Activated CD4-positive, alpha-beta T cell treated with anti-CD3 and anti-CD28 coated beads for 36 hours (primary cell): ENCODE measurements at places on chromosomes 3 and 15. TPM values are rescaled to one million over a fixed set of nuclear protein-coding genes. Genes with fewer than 3 reads are reported as not detected.

CCNB2 gene
- total RNA-seq: 75.3 TPM

TMIE gene
- 1.5 TPM for total RNA-seq

MME gene
- total RNA-seq: 0.23 TPM

OR5K2 gene
- total RNA-seq: not detected

CLDN16 gene
- not detected for total RNA-seq

CCR4 gene
- total RNA-seq: 62.2 TPM

DZIP1L gene
- not detected for total RNA-seq

CDCP1 gene
- 5.8 TPM for total RNA-seq

ITIH1 gene
- total RNA-seq: not detected

QTRT2 gene
- 31.3 TPM for total RNA-seq

PTH1R gene
- not detected for total RNA-seq

ZSCAN2 gene
- 5.4 TPM for total RNA-seq

STRIT1 gene
- not detected for total RNA-seq

LRTM1 gene
- not detected for total RNA-seq

ITIH3 gene
- total RNA-seq: not detected

KIF23 gene
- total RNA-seq: 47.2 TPM

CPA3 gene
- total RNA-seq: not detected

SYNPR gene
- total RNA-seq: not detected
